Mesenteric fat pad (tissue), 1 donor: ENCODE measurements at places on chromosomes 6 and 20.

GRCh38 chr20:53828088-53828681 lies 234.5 kb upstream of the ZNF217 start:
- no peak for DNase-seq

GRCh38 chr20:11687546-11688292 lies 230.0 kb upstream of the BTBD3 start:
- no peak for DNase-seq

GRCh38 chr6:150297327-150298029 lies 71.3 kb upstream of the IYD start:
- no peak for DNase-seq

DNA sequence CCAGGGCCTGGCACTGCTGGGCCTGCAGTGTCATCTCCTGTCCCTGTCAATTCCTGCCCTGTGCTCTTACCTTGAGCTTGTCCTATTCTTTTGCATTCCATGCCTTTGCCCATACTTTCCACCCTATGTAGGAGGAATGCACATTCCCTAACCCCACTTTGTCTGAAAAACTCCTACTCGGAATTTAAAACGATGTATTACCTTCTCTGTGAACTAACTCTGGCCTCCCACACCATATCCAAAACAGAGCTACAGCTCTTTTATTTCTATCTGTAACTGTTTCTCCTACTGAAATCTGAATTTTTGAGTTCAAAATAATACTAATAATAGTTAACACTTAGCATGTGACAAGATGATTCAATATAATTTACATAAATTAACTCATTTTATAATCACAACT lies 353.7 kb downstream of the FRK start:
- DNase-seq: no peak

- no peak for DNase-seq
These were observed 6.4 kb upstream of the PDYN start for GRCh38 chr20:2000285-2000684.
